Foreskin melanocyte (primary cell): ENCODE measurements at places on chromosomes 5 and 9.

- no peak for DNase-seq
These were observed 19.5 kb downstream of the IGIP start for GRCh38 chr5:140145256-140145655.

DNA sequence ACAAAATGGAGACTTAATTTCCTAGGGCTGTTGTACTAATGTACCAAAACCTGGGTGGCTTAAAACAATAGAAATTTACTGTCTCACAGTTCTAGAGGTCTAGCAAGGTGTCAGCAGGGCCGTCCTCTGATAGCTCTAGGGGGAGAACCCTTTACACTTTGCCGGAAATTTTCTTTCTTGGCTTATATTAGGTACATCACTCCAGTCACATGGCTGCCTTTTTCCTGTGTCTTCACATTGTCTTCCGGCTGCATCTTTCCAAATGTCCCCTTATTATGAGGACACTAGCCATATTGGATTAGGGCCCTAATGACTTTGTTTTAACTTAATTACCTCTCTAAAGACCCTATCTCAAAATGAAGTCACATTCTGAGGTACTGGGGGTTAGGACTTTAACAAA lies 5.8 kb downstream of the UHRF2 start:
- DNase-seq, result no peak

- DNase-seq, result no peak
These were observed 88.5 kb upstream of the TXNDC8 start for GRCh38 chr9:110426052-110426709.

DNA sequence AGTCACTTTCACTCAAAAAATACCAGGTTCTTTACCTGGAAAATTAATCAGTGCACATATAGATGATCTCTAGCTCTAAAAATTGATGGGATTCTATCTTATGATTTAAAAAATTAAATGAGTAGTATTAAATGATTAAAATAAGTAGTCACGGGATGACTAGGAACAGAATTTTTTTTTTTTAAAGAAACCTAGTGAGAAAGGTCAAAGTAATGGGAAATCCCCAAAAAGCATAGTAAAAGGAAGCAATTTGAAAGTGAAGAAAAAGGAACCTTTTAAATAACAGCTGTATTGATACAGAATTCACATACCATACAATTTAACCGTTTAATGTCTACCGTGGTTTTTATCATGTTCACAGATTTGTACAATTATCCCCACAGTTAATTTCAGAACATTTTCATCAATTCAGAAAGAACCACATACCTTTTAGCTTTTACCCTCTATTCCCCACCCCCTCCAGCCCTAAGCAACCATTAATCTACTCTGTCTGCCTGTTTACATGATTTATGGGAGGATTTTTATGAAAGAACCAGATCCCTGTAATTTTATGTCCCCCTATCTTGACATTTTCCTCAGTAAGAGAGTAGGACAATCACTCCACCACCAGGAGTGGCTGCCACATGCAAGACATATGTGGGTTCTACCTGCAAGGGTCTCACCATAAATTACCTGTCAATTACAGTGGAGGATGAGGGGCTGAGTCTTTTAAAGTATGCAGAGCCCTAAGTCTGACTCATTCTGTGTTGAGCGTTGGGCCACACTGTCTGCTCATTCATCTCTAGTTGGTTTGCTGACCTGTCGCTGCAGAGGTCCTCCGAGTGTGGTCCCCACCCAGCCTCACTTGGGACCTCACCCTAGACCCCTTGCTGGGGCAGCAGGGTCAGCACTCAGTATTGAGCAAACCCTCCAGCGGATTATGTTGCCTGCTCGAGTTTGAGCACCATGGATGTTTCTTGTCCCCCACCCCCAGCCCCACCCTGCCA lies 16.0 kb downstream of the ANKRD33B start:
- DNase-seq, result no peak

GRCh38 chr5:170632985-170633234 lies 129.1 kb downstream of the KCNIP1 start:
- DNase-seq, result no peak

DNA sequence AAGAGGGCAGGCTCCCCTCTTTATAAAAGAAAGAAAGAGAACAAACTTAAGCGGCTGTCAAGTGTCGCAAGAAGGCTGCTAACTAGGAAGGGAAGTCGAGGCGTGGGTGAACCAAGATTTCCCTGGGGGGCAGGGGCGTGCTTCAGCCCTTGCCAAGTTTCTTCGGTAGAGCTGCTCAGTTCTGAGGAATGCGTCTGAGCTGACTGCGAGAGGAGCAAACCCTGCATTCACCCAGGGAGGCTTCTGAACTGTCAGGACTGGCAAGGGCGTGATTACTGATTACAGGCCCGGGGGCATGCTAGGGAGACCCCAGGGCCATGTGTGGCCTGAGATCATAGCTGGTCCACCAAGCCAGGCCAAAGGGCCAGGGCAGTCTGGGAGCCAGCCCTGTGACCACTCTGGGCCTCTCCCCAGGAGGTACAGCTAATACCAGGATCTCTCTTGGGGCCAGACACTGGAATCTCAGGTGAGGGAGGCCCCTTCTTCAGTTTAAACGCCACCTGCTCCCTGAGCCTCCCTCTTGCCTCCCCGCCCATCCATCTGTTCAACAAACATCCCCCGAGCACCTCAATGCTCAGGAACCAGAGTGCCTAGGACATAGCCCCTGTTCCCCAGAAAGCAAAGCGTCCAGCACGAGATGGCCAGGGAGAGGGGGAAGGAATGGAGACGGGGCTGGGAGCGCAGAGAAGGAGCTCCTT lies 30.9 kb downstream of the SARDH start:
- no peak for DNase-seq

GRCh38 chr5:38695021-38695958 lies 138.8 kb upstream of the LIFR start:
- no peak for DNase-seq

GRCh38 chr9:78132701-78133058 lies 101.1 kb upstream of the GNAQ start:
- no peak for DNase-seq
